ENCODE measurements at places on chromosomes 2 and 18.

DNA sequence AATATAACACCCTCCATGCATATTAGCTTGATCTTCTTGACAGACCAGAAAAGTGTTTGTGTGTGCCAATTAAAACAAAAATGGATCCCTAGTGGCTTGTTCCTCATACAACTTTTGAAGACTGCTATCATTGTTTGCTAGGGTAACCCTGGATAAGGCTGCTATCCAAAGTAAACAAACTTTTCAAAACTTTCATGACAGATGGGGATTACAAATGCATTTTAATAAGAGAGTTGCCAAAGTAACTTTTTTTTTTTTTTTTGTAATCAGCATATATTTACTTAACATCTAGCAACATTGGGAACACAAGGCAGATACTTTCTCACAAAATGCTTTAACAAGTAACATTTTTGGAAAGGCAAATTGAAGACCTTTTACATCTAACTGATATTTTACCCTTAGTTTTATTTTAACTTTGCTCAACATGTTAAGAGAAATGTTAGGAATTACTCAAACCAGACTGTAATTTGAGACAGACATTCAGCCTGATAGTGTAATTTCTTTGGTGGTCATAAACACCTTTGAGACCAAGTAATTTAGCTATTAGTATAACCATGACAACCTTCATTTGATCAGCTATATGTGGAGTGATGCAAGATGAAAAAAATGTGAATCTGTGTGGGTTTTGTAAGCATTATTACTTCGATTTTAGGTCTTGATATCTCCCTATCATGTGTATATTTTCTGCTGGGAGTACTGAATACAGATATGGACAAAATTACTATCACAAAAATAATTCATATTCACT is 300.9 kb downstream of the ARHGAP15 start:
- DNase-seq = no peak

DNA sequence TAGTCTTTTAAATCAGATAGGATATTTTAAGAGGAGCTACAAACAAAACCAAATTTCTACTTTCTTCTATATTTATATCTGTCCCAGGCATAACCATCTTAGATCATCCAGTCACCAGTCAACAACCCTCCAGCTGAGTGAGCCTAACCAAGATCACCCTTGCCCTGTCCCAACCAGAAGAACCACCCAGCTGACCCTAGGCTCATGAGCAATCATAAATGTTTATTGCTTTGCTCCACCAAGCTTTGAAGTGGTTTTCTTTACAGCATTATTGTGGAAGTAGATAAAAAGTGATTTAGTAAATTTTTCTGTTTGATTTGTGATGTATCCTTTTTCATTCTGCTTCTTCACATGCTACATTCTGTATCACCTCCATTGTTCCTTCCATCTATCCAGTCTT is 167.2 kb upstream of the PIEZO2 start:
- DNase-seq = no peak

GRCh38 chr18:12803069-12803936 is 80.7 kb downstream of the PTPN2 start:
- no peak for DNase-seq

DNA sequence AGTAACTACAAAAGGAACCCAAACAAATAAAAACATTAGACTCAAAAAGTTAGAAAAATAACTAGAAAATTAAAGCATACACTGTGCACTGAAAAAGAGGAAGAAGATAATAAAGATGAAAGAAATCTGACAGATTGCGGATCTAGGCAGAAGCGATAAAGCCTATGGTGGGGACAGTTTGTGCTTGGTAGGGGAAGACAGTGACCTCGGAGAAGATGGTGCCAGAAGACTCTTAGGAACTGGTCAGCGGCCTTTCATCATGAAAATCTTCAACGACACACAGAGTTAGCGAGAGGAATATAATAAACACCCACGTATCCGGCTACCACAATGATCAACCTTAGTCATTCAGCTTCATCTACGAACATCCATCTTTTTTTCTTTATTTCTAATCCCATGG is 180.5 kb downstream of the HDAC4 start:
- DNase-seq = no peak

- no peak for DNase-seq
These were observed 22.8 kb downstream of the FHL2 start for GRCh38 chr2:105376010-105376409.

DNA sequence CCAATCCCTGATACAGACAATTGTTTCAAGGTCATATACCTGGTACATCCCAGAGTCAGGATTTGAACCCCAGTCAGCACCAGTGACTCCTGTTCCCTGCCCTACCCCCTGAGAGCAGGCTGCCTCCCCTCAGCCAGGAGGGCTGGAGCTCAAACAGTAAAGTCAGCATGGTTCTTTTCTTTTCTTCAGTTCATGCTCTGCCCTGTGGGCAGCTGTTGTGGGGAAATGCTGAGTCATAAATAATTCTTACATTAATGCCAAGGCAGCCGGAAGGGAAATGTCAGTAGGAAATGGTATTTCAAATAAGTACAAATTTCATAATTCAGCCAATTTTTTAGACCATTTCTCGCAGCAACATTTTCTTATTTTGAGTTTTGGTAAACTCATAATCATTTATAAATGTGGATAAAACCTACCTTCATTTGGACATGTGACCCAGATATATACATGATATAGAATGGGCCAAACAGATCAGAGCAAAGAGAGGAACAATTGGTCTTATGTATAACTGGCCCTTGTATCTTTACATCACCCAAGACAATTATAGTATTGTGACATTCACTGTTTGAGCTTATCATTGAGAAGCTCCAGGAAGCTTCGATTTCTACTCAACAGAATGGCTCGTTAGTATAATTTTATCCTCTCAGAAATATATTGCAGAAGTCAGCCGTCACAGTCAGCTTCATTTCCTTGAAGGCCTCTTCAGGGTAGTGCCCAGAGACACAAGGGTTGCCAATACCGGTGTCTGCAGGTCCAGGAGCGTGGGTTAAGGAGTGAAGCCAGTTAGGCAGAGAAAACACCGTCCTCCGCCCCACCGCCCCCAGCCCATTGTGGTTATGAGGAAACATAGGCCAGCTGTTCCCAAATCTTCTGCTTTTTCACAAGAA is 28.0 kb upstream of the SCYGR1 start:
- no peak for DNase-seq

- no peak for DNase-seq
These were observed 429.6 kb downstream of the PID1 start for GRCh38 chr2:228841475-228841874.

GRCh38 chr2:218369330-218369729 is 12.7 kb downstream of the CATIP start:
- no peak for DNase-seq

GRCh38 chr18:56999823-57000222 is 147.1 kb upstream of the BOD1L2 start:
- no peak for DNase-seq

GRCh38 chr2:190506666-190507065 is 27.9 kb downstream of the NEMP2 start:
- no peak for DNase-seq

- DNase-seq = no peak
These were observed 49.7 kb upstream of the CDC42EP3 start for GRCh38 chr2:37721201-37721560.

DNA sequence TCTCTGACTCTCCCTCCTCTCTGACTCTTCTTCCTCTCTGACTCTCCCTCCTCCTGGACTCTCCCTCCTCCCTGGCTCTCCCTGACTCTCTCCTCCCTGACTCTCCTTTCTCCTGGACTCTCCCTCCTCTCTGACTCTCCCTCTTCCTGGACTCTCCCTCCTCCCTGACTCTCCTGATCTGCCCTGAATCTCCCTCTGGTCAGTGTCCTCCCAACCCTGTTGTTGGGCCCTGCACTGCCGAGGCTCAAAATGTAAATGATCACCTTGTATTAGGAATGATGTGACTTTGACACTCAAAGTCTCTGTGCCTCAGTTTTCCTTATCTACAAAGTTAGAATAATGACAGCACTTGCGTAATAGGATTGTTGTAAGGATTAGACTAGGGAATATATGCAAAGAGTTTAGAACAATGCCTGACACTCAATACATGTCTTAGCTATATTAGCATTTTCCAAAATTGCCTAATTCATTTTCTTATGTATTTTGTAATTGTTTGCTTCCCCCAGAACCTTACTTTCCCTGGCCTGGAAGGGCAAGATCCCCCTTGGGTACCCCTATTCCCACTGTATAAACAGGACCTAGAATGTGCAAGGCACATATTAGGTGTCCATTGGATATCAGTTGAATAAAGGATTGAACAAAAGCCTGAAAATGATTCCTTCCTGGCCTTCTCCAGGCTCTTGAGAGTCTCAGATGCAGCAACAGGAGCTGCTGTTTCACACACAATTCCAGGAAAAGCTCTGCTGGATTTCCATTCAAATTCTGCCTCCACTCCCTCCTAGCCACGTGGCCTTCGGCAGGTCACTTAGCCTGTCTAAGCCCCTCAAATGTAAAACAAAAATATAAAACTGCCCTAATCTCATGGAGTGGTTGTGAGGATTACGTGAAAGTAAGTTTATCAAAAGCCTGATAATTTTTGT is 170.1 kb downstream of the INHBB start:
- no peak for DNase-seq

DNA sequence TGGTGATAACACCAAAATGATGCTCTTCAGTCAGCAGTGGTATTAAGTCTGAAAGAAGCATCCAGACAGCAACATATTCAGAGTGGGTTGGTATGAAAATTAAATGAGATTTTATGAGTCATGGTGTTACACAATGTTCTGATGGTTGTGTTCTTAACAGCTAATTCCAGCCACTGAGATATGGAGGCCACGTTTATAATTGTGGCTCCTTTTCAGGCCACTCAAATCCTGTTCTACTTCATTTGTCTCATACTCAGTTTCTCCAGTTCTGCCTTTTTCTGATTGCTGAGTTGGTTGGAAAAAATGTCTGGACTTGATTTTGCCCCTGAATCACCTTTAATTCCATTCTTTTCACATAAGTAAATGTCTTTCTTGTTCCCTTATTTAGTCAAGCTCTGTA is 162.7 kb upstream of the COL3A1 start:
- DNase-seq = no peak

GRCh38 chr2:162564140-162564539 is 220.2 kb downstream of the GCA start:
- no peak for DNase-seq

GRCh38 chr2:178159966-178160365 is 34.3 kb upstream of the OSBPL6 start:
- DNase-seq = no peak

DNA sequence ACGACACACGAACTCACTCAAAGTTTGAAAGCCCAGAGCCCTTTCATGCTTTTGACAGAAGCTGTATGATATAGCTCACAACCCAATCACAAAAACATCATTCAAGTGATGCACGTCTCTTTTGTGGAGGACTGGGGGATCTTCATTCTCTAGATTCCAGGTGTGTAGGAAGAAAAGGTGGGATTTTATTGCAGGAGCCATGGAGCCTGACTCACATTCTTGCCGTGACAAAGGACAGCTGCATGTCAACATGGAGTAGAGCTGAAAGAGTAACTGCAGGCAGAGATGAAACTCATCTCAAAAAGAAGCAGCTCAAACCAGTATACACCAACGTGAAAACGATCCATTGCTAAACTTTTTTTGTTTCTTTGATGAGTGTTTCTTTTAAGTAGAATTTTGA is 50.9 kb upstream of the PDE1A start:
- DNase-seq = no peak

- peak; percentile 66 for DNase-seq
These were observed 138.1 kb downstream of the INO80D start for GRCh38 chr2:205947621-205948495.

DNA sequence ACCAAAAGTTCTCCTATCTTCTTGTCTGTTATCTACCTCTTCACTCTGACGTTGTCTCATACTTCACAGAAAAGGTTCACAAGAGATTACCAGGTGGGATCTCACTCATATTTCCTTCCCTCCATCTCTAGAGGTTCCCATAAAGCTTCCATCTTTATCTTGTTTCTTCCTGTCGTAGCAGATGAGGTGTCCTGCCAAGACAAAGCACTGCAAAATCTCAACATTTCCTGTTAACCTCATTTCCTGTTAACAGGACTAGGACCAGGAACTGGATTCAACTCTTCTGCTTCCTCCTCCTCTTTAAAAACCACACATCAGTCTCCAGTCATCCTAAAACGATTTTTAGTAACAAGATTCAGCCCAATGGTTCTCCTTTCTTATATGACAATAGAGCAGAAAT is 512.8 kb upstream of the NRP2 start:
- no peak for DNase-seq

GRCh38 chr2:68809324-68810240 is 61.6 kb downstream of the BMP10 start:
- DNase-seq = no peak

GRCh38 chr2:217643789-217644301 is 358.9 kb downstream of the TNS1 start:
- no peak for DNase-seq

- no peak for DNase-seq
These were observed 54.5 kb downstream of the ACVR1C start for GRCh38 chr2:157574165-157574564.

GRCh38 chr2:148739454-148740105 is 95.0 kb downstream of the EPC2 start:
- DNase-seq = no peak

DNA sequence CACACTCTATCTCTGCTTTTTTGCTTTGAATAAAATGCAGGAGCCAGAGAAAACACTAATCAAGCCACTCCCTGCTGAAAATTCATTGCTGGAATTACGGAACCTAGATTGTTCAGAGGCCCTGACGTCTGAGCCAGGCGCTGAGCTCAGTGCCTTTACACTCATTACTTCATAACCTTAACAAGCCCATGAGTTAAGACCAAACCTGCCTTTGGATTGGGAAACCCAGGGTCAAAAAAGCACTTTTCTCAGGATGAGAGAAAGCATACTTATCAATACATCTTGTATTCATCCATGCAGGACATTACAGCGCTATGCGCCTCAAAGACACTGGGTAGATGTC is 762 bp downstream of the INO80C start:
- no peak for DNase-seq

- no peak for DNase-seq
These were observed 117.7 kb downstream of the GREB1L start for GRCh38 chr18:21359746-21360145.

- no peak for DNase-seq
These were observed 86.0 kb downstream of the THADA start for GRCh38 chr2:43509886-43510285.

DNA sequence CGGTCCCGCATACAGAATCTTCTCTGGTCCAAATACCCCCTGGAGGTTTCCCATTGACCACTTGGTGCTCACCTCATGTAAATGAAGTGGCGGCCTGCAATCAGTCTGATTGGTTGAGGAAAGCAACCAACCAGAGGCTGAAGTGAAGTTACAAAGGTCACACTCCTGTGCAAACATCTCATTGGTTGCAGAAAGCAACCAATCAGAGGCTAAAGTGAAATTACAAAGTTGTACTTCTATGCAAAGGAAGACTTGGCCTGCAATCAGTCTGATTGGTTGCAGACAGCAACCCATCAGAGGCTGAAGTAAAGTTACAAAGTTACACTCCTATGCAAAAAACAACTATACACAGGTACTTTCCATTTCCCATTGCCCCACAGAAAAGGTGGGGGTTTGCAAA is 2.5 kb upstream of the SP100 start:
- no peak for DNase-seq

Data from NCI-H2171 (cell line).